Right atrium auricular region (tissue), 2 donors: ENCODE measurements at places on chromosomes 4 and X. TPM values are rescaled to one million over a fixed set of nuclear protein-coding genes. Genes with fewer than 3 reads are reported as not detected.

Gene COL25A1
- 0.26 TPM for total RNA-seq

GRCh38 chr4:102585329-102585728 lies 84.2 kb downstream of the NFKB1 start:
- DNase-seq = no peak

DNA sequence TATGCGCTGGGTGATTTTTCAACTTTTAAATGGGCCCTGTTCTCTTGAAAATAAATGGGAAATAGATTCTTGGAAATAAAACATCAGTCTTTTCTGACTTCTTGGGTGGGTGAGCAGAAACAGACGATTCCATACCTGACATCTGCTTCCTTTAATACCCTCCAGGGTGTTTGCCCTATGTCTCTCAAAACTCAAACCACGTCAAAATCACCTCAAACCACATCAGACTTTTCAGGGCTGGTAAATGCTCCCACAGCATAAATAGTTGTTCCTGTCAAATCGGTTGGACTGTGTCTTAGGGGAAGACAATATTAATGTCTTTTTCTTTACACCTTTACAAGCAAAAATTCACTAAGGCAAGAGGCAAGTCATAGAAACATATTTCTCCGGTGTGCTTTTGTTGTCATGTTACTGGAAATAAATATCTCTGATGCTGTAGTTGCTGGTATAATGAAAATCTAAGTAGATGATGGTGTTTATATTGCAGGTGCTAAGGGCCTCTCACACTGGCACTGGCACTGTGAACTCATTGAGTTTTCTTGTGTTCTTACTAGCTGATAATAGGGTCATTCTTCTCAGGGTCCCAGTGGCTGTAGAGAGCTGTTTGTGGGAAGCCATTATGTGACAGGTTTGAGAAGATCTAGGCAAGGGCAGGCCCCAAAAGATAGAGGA lies 380.4 kb downstream of the RAPGEF2 start:
- no peak for DNase-seq

GRCh38 chrX:43573441-43574015 lies 82.6 kb upstream of the MAOA start:
- no peak for DNase-seq

GRCh38 chrX:153969904-153970356 lies 1.7 kb downstream of the HCFC1 start:
- DNase-seq = no peak

DNA sequence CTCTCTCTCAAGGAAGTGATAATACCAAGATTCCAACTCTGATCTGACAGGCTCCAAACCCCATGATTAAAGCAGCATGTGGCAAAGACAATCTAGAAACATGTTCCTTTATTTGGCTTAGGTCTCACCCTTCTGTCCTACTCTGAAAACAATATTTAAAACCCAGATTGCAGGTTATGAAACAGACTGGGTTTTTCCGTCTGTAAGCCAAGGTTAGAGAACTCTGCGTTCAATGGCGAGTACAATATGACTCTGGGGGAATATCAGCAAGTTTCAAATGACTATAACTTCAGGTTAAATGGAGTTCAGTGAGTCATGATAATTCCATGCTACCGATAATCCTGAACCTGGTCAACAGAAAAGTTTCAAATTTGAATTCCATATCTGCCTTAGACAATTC lies 50.8 kb downstream of the ANAPC10 start:
- no peak for DNase-seq

DNA sequence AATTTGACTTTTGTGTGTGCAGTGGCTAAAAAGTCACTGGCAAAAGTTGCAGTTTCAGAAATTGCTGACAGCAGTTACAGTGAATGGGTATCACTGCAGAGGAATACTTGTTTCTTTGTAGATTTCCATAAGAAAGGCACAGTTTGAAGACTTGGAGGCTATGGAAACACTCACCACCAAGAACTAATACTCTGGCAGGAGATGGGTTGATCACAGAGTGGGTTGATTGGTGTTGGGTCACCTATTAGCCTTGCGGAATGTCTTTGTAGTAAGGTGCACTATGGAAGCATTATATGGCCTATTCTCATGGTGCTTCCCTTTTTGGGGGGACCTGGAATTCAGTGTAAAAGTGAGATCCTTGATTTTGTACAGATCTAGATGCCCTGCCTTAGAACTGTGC lies 502.8 kb downstream of the CFAP47 start:
- DNase-seq = no peak
